NCI-H2171 (cell line): ENCODE measurements at places on chromosomes 12 and 14.
A peak's percentile ranks its signal among the peaks of the same experiment; 100 is the strongest.

DNA sequence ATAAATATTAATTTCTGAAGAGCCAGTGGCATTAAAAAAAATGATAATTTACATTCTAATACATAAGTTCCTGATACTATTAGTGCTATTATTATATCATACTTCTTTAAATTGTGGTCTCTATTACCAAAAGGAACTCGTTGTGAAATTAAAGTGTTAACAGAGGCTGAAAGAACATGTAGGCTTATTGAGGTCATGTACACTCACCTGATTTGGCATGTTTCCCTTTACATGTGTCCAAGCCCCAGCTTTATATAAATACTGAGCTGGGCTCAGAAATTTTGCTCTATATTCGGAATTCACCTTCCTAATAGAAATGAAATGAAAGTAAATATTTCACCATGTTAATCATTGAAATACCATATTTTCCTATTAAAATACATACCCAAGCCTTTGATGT, 11.0 kb downstream of the MDM1 start:
- no peak for DNase-seq

- DNase-seq, result no peak
Measured at GRCh38 chr14:37571391-37571790, 23.7 kb downstream of the FOXA1 start.

DNA sequence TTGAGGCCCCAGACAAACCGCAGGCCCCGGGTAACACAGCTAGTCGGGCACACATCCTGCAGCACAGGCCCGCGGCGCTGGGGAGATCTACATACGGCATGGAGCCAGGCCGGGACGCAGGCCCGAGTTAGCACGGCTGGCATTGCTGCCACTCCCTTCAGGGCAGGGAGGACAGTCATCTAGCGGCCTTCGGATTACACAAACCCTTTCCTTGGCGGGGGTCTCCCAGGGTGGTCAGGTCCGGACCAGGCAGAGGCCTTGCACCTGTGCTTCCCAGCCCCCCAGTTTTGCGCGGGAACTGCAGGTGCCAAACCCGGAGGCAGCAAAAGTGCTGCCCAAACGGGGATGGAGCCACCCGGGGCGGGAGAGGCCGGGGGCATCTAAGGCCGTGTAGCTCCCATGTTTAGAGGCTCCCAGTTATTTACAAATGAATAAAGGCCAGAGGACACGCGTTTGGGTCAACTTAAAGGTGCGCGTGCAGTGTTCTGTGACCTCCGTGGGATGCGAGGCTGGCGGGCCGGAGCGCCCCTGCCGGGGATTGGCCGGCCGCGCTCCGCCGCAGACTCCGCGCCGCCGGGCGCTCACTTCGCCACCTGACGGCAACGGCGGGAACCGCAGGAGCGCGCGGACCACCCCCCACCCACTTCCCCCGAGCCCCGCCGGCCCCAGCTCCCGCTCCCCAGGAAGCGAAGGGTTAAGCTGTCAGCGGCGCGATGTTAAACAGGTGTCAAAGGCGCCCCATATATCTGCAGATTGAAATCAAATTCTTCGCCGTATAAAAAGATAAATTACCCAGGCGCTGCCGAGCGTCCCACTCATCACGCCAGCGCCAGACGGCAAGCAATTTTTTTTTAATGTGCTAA, 18.1 kb downstream of the VSX2 start:
- DNase-seq, result peak; percentile 96

DNA sequence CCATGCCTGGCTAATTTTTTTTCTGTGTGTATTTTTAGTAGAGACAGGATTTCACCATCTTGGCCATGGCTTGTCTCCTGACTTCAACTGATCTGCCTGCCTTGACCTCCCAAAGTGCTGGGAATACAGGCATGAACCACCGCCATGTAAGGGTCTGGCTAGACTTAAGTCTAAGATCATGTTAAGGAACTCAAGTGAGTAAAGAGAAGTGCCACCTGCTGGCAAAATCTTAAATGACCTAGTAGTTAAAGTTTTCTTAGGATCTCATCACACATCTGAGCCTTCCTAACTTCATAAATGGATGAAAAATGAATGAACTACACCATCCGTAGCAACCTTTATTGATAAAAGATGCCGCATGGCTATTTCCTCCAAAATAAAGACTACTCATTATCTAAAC, 1.7 kb upstream of the C12orf56 start:
- DNase-seq, result no peak

- no peak for DNase-seq
Measured at GRCh38 chr14:104075530-104076151, 9.9 kb upstream of the ASPG start.

DNA sequence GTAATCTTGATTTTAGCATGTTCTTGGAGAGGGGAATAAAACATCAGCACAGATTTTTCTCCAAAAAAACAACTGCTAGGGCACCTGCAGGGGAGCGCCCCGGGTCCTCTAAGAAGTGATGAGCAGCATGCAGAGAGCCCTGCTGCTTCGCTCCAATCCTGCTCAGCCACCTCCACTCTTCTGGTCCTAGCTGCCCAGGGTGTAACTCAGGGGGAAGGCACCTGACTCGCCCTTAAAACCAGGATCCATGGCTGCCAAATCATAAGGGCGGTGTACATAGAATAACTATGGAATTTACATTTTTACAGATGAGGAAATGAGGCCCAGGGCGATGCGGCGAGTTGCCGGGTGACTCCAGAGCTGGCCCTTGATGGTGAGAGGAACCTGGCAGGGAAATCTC, 204.7 kb downstream of the CALM1 start:
- no peak for DNase-seq

DNA sequence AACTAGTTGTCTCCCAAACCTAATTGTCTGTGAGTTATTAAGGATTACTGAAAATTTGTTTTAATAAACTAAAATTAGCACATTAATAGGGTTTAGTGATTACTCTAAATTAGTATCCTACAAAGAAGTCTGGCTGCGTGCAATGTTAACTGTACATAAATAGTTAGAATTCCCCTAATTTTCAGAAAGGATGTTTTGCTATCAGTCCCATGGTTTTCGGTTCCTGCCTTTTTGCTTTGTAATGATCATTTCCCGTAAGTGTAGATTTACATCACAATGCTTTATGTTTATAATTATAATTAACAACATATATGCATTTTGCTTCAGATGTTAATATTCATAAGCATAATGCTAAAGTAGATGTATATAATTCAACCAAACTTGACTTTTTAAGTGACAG, 19.8 kb upstream of the LYZ start:
- no peak for DNase-seq

DNA sequence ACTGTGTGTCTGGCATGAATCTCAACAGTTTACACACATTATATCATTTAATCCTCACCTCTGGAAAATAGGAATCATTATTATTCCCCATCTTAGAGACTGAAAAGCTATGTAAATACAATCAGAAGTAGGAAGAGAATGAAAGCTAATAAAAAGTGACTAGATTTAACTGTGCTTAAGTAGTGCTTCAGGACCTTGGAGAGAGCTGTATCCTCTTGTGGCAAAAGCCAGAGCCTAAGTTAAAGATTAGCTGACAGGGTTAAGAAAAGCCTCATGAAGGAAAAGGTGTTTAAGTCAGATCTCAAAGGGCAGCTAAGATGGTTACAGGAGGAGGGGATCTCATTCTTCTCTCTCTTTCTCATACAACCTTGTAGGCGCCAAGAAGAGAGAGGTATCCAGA, 65.3 kb upstream of the TMEM233 start:
- no peak for DNase-seq

GRCh38 chr14:65179918-65180724, 77.8 kb upstream of the MAX start:
- DNase-seq, result no peak
